Left ventricle myocardium inferior (tissue), 1 donor: ENCODE measurements at places on chromosomes 4 and X.

DNA sequence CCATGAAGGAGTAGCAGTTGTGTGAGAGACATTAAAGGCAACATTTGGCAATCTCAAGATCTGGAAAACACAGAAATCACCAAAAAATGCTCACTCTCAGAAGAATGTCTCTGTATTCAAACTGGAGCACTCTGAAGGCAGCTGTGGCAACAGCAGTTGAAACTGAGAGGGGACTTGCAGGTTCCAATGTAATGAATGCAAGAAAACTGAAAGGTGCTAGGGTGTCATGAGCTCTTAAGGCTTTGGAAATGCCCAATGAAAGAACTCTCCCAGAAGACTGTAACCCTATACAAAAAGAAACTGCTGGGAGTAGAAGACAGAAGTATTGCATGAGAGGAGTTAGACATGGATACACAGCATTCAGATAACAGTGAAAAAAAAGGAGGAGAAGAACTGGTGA is 118.2 kb upstream of the HTR2C start:
- DNase-seq: no peak

- DNase-seq: no peak
Measured at GRCh38 chr4:14023036-14023435, 395.5 kb upstream of the BOD1L1 start.

- DNase-seq: no peak
Measured at GRCh38 chr4:182231080-182231479, 12.1 kb upstream of the TENM3 start.

GRCh38 chrX:152892999-152893891 is 4.6 kb upstream of the ZNF185 start:
- DNase-seq: no peak

- DNase-seq: no peak
Measured at GRCh38 chr4:113071274-113071673, 21.8 kb downstream of the ANK2 start.

DNA sequence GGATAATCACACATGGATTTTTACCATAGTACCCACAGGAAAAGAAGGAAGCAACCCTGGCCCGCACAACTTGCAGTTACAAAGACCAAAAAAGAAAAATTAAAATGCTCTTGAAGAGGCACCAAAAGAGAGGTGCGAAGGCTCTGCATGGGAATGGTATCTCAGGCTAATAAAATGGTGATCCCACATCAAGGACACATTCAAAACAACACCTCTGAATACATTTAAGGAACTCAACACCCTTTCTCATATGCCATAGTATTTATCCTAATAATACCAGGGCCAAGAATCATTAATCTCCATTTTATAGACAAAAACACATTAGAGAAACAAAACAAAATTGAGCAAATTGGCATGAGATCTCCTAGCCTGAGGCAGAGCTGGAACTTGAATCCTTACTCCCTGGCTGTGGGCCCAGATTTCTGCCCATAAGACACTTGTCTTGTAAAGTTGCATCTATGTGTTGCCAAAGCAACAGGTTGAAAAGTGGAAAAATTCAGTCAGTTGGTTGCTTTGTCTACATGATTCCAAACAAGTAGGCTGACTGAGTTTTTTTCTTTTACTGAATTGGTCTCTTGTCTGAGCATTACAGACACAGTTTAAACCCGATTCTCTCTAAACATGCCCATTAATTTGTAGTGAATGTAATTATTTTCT is 33.5 kb downstream of the GUCY2F start:
- no peak for DNase-seq

DNA sequence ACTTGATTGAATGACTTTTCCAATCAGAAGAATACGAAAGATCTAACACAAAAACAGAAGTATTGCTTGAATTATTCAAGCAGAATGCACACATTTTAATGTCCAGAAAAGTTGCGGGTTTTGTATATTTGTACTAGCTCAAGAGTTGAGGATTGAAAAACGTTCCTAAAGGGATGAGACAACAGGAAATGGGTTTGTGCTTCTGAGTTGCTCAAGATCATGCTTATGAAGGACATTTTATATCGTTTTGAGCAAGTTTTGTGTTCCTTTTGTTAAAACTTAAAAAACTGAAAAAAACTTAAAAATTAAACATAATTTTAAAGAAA is 353 bp upstream of the SMIM10 start:
- no peak for DNase-seq

DNA sequence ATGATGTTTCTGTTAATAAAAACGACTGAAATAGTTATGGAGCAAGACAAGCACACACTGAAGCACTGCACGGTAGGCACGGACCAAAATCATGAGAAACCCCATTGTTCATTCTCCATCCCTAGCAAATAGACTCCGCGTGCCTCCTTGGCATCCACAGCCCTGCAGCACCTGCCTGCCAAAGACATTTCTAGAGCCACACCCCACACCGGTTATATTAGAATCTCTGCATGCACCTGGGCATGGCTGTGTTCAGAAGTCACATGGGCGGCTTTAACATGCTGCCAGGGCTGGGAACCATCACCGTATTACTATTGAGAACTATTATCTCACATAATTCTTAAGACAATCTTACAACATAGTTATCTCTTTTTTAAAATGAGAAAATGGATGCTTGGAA is 5.9 kb downstream of the PDLIM3 start:
- DNase-seq: no peak

GRCh38 chrX:9992061-9992460 is 24.9 kb downstream of the CLDN34 start:
- no peak for DNase-seq

DNA sequence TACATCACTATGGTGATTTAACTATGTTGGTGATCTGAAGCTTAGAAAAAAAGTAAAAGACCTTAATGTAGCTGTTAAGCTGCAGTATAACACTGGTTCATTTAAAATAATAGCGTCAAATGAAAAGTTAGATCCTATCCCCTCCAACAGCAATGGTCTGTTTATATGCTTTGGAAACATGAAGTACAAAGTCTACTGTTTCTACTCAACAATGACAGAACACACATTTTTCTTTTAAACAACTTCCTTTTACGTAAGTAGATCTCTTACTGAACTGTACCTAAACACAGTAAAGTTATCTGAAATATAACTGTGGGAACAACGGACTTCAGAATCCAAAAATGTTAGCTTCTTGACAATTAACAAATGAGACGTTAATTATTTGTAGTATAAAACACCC is 35.3 kb downstream of the BOD1L1 start:
- no peak for DNase-seq
